H9 (cell line): ENCODE measurements at places on chromosomes 2 and 18.

GRCh38 chr2:112904883-112905282 lies 6.1 kb upstream of the IL37 start:
- DNase-seq = no peak

- DNase-seq = no peak
Observed at GRCh38 chr18:25230658-25231326, 121.2 kb downstream of the ZNF521 start.

DNA sequence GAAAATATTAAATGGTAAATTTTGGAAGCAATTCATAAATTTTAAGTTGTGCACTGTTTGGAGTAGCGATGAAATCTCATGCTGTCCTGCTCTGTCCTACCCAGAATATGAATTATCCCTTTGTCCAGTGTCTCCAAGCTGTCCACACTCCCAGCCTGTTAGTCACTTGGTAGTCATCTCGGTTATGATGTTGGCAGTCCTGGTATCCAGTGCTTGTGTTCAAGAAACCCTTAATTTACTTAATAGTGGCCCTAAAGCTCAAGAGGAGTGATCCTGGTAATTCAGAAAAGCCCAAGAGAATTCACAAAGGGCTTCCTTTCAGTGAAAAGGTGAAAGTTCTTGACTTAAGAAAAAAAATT lies 71.8 kb upstream of the STAM2 start:
- no peak for DNase-seq

DNA sequence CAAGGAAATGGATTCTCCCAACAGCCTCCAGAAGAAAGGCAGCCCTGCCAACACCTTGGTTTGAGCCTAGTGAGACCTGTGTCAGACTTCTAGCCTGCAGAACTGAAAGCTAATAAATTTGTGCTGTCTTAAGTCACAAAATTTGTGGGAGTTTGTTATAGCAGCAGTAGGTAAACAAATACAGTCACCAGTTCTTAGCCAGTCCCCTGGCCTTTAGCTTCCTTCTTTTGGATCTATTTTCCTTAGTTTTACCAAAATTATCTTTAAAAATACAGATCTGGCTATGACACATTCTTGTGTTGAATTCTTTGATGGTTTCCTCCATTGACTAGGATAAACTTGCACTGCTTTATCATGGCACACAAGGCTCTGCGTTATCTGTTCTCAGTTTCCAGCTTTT lies 697.9 kb upstream of the FANCL start:
- DNase-seq = no peak

DNA sequence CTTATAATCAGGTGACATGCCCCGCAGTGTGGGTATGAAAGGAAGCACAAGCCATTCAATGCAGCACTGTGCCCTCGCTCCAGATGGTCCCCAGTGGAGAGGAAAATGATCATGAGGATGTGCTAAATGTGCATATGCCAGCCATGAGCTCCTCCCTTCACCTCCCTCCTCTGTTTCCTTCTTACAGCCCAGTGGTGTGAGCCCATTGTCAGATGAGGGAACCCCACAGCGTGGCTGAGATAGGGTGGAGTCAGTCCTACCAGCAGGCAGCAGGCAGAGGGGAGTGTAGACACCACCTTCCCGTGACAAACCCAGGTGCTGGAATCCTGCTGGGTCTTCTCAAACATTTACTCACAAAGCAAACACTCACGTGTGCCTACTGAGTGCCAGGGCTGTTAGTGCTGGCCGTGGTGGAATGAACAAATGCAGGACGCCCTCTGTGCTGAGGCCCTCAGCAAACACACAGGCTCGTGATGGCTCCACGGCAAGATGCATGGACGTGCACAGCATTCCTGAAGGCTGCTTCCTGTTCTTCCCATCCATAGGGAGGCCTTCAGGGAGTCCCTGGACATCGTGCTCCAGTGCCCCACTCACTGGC lies 181.7 kb upstream of the TPO start:
- no peak for DNase-seq

- no peak for DNase-seq
Observed at GRCh38 chr18:12254820-12255511, 805 bp downstream of the CIDEA start.

GRCh38 chr2:101036562-101036961 lies 34.5 kb downstream of the RPL31 start:
- no peak for DNase-seq

- DNase-seq = no peak
Observed at GRCh38 chr2:99776206-99776905, 286.5 kb upstream of the REV1 start.

DNA sequence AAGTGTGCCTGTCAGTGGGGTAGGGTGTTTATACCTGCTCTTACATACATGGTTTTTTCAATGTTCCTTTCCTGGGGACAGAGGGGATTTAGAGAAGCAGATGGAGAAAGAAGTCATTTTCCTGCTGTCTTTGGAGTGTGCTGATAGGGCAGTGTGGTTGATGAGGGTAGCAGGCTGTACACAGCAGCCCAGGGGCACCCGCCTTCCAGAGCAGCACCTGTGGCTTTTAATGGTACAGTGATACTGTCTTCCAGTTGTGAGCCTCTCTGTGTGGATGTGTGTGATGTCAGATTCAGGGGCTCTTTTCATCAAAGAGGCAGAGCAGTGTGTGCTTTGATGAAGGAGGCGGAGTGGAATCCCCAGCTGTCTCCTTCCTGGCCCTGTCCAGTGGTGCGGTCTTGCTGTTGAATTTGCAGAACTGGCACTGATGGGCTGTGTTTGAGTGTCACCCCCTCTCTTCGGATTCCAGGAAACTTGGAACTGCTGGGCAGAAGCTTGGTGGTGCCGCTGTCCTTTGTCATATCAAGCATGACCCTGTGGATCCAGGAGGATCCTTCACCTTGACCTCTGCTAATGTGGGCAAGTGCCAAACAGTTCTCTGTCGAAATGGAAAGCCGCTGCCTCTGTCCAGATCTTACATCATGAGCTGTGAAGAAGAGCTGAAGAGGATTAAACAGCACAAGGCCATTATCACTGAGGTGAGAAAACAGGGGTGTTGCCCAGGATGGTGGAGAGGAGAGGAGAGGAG lies 259.8 kb downstream of the PHLPP1 start:
- no peak for DNase-seq

GRCh38 chr2:118529908-118530599 lies 317.4 kb downstream of the EN1 start:
- DNase-seq = peak; percentile 63

DNA sequence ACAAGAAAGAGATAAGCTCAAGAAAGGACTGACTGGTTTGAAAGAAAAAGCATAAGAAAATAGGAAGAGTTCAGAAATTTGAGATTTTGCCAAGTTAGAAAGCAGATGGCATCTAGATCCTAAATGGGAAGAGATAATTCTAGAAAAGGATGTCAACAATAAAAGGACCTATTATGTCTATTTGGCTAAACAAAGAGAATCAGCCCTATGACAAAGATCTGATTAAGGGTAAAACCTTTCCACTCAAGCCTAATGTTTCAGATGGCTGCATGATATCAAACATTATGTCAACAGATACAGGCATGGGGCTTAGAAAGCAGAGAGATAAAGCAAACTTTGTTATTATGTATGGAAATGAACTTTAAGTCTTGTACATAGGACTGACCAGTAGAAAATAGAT lies 465.0 kb upstream of the TRIB2 start:
- no peak for DNase-seq

DNA sequence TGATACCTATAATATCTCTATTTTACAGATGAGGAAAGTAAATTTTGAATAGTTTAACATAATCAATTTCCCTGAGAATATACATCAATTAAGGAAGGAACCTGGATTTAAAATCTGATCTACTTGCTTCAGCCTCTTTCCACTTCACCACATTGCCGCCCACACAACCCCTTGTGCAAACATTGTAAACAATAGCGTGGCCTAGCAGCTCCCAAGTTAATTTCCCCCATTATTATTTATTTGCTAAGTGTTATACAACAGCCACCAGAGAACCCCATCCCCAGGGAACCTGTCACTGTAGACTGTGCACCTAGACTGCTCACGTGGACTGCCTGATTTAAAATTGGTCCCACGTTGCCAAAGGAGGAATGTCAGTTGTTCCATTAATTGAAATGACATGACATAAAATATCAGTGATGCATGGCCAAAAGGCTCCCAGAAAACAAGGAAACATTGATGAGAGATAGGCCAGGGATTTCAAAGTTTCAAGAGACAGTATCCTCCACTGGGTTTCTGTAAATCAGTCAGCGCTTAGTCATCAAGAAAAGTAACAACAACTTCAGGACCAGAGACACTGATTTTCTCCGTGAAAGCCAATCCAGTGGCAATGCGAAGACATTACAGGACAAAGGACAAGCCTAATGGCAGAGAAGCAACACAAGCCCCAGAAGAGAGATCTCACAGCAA lies 41.3 kb downstream of the SCG2 start:
- no peak for DNase-seq

DNA sequence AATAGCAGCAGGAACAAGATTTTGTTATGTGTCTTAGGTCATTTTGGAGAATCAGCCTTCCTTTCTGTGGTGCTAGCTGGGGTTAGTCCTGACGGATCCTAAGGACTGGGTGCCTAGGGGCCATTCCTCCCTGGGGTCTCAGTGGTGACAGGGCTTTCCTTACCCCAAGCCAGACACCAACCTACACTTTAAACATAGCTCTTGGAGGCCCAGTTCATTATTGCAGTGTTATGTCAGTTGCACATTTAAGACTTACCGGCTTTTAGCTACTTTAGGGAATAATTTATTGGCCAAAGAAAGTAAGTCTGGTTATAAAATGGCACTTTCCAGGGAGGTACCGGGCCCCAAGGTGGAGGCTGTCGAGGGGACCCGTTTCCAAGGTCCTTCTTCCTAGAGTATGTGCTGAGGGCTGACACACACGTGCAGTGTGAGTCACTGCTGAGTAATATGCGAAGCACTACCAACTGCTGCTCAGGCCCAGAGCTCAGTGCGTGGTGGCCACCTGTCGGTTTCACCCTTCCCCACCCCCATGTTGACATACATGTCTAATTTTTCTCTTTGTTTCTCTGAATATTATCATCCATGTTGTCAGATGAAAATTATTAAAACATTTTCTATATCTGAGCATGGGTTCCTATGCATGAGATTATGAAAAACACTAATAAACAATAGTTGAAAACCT lies 37.0 kb upstream of the GRHL1 start:
- DNase-seq = no peak

DNA sequence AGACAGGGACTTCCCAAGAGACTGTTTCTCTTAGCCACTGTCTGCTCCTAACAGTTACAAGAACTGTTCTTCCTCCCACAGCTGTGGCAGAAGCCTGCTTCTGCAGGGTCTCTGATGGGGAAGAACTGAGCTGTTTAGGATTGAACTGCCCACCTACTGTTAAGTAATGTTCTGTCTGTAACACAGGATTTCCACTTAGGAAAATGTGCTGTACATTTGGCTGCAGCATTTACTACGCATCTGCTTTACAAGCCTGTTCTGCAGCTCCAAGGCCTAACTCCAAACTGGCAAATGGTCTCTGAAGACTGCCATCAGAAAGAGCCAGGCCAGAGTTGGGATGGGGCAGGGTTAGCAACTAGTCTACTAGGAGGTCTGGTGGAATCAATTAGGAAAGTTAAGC lies 87.8 kb upstream of the UPP2 start:
- no peak for DNase-seq

- DNase-seq = no peak
Observed at GRCh38 chr2:3034856-3035255, 342.8 kb downstream of the EIPR1 start.

- no peak for DNase-seq
Observed at GRCh38 chr2:60925994-60926740, 44.8 kb downstream of the REL start.

DNA sequence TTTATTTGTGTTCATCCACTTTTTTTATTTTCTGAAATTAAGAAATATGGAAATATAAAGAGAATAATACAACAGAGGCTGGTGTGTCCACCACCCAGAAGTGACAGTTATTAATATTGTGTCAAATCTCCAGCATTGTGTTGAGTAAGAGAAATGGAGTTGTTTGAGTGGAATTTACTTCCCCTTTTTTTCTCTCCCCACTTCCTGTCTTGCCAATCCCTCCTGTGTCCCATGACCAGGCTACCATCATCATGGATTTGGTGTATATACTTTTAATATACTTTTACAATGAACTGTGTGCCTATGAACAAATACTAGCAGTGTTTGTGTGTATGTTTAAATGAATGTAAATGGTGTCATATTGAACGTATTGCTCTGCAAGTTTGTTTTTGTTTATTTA lies 276.9 kb upstream of the SKOR2 start:
- DNase-seq = no peak

GRCh38 chr2:85695691-85696668 lies 1.8 kb downstream of the GNLY start:
- no peak for DNase-seq

DNA sequence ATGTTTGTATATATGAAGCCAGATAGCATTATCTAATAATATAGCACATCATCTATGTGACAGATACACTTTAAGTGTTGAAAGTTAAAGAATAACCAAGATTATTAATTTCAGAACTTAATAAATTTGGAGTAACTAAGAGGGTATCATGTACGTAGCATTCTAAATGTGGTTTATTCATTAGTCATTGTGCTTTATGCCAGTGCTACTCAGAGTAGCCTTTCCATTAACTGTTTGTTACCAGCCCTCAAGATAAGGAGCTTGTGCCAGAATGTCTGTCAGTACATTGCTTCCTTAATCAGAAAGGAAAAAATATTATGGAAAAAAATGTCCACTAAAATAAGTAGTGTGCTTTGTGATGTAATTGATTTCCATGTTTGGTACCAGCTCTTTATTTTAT lies 94.9 kb upstream of the TWSG1 start:
- DNase-seq = no peak

DNA sequence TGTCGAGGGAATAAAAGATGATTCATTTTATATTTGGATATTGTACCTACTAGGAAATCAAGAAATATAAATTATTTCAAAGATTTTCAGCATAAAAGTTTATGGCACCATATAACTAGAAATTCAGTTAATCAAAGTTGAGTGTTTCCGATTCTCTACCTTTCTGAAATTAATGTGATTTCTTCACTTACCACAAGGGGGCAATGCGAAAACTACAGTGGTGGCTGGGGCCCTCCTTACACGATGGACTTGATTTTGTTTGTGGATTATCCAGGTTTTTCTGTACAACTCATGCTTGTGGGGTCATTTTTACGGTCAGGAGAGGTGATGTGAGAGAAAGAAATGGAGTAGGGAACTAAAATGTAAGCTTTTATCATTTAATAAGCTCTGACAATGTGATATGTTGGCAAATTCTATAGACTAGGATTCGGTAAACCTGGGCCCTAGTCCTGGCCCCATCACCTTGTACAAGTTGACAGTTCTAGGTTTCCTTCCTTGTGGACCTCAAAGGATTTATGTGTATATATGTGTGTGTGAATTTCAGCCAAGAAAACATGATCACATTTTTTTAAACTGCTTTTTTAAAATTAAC lies 47.6 kb downstream of the G6PC2 start:
- DNase-seq = no peak

DNA sequence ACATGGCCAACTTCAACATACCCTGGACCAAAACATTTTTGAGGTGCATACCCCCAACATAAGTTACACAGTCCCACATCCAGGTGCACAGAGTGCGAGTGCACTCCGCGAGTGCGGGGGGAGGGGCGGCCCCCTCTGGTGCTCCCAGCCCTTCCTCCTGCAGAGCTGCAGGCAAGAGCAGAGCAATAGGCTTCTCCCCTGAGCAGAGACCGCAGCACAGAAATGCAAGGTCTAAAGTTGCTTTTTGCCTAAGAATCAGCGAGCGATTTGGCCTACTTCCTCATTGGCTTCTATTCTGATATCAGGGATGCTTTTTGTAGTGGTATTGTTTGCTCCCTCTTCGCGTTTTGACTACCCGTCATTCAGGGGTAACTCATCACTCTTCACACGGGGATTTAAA lies 40.6 kb downstream of the BOLA3 start:
- no peak for DNase-seq
